ENCODE measurements at places on chromosomes 1 and 21. TPM values are rescaled to one million over a fixed set of nuclear protein-coding genes. Genes with fewer than 3 reads are reported as not detected.
A peak's percentile ranks its signal among the peaks of the same experiment; 100 is the strongest.

Gene GJA9
- total RNA-seq: not detected

Gene C8B
- not detected for total RNA-seq

Gene NCF2
- not detected for total RNA-seq

Gene EXTL1
- 7.6 TPM for total RNA-seq

Gene TMOD4
- total RNA-seq: 2.7 TPM

Gene NOC2L
- 95.4 TPM for total RNA-seq

Gene FTCD
- 1.4 TPM for total RNA-seq

Gene KANK4
- 5.4 TPM for total RNA-seq

Gene NPL
- 12.7 TPM for total RNA-seq

GRCh38 chr1:110829955-110830553, 42.9 kb upstream of the CD53 start:
- DNase-seq: no peak

- DNase-seq: no peak
These were observed 60.0 kb downstream of the SLC25A24 start for GRCh38 chr1:108140177-108140576.

DNA sequence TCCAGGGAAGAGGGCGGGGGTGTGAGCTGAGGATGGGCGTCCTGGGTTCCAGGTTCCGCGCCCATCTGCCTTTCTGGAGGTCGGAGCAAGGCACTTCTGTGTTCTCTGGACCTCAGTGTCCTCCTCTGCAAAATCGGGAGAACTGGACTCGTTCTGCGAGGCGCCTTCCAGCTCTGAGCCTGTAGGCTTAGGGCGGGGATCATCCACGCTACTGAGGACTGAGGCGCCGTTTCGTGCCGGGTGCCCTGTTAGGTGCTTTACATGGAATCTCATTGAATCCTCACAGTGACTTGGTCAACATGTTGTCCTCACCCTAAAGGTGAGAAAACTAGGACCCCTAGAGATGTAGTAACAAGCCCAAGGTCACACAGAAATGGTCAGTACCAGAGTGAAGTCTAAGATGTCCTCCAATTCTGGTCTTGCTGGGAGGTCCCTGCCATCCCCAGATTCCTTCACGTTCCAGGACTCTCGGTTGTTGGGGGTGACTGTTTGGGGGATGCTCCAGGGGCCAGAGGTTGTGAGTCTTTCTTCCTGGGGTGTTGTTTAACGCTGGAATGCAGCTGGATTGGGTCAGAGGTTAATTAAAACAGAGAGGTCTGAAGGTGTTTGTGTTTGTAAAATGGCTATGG, 677 bp downstream of the PRKAA2 start:
- no peak for DNase-seq

DNA sequence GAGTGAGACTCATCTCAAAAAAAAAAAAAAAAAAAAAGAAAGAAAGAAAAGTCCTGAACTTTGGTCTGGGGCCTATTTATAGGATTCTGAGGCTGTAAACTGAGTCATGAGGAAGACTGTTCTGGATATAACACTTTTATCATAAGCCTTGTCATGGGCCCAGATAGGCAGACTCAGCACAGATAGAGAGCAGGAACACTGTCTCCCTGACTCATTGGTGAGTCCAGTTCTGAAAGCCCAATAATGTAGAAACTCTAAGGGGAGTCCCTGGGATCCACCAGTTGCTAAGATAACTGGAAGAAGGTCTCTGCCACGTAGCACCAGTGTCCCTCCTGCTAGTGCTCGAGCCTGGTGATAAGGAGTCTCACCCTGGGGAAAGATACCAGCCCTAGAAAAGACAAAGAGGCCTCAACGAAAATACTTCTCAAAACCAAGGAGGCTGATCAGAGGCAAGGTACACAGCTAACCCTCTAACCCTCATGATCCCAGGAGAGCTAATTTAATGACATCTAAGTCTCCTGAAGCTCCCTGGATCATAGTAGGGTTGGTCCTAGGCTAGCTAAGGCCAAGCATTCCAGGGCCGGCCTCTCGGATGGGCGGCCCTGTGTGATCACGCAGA, 43.5 kb downstream of the LPAR3 start:
- no peak for DNase-seq

DNA sequence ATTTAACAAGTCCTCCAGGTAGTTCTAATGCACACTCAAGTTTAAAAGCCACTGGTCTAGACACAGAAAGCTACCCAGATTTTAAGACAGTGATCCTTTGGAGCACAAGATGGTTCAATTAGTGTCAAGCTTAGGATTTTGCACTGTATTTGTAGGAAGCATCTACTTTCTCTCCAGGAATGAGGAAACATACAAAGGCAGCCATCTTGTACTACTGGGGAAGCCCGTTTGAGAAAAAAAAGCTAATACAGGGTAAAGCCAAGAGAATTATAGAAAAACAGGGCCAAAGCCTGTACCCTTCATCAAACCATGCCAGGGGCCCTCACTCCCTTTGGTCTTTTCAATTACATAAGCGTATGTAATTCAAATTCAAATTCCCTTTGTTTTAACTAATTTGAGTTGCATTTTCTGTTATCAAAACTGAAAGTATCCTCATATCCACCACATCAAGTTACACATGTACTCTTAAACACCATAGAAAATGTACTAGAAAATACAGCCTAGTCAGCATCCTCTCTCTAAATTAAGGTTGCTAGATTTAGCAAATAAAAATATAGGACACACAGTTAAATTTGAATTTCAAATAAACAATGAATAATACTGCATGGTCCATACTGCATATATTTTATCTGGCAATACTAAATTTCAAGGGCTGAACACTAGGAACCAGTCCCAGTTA, 17.4 kb downstream of the PIK3R3 start:
- DNase-seq: no peak

DNA sequence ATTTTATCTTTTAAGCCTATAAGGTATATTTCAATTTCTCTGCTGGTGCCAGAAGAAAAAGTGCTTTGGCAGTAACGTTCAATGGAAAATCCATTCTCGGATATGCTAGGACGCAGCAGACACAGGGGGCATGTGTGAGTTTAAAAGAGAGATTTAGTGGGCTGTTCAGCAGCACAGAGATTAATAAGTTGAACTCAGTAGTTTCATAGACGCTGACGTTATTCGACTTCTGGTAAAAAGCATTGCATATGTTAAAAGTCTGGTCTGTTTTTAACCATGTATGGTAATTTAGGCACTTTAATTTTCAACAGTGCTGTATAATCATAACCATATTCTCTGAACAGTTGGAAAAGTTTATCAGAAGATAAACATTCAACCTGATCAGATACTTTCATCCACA, 99.6 kb downstream of the ATP6V1G3 start:
- DNase-seq: no peak

- no peak for DNase-seq
These were observed 42.4 kb upstream of the KCNA3 start for GRCh38 chr1:110717179-110717578.

DNA sequence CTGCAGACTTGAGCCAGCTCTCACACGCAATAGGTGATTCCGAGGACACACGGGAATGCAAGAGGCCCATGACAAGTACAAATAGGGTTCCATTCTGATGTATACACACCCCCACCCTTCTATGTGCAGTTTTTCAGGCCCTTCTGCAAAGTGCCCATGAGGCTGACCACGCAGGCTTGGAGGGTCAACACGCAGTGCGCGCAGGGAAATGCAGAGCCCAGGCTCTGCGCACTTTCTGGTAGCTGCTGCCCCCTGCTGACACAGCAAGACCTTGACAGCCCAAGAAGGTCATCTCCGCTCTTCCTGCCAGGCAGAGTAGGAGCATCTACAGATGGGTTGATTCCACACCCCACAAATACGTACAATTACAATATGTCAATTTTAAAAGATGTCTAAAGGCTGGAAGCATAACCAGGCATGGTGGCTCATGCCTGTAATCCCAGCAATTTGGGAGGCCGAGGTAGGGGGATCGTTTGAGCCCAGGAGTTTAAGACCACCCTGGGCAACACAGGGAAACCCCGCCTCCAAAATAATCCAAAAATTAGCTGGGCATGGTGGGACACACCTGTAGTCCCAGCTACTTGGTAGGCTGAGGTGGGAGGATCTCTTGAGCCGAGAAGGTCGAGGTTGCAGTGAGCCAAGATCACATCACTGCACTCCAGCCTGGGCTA, 18.5 kb downstream of the SH3BP5L start:
- DNase-seq: peak; percentile 59

DNA sequence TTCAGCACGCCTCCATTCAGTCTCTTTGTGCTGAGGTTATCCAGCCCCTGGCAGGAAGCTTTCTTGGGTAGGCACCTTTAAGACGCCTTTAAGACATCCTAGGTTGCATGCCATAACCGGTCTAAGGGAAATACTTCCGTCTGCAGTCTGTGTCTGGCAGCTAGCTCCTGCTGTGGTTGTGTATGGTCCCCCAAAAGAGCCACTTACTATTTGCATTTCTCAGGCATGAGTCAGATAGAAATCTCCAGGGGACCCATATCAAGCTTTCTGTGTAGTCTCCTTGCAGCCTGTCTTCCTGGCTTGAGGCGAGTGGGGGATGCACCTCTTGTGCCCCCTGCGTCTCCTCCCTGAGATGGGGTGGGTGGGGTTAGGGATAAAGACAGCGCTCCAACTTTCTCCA, 10.0 kb upstream of the RYR2 start:
- DNase-seq: no peak

DNA sequence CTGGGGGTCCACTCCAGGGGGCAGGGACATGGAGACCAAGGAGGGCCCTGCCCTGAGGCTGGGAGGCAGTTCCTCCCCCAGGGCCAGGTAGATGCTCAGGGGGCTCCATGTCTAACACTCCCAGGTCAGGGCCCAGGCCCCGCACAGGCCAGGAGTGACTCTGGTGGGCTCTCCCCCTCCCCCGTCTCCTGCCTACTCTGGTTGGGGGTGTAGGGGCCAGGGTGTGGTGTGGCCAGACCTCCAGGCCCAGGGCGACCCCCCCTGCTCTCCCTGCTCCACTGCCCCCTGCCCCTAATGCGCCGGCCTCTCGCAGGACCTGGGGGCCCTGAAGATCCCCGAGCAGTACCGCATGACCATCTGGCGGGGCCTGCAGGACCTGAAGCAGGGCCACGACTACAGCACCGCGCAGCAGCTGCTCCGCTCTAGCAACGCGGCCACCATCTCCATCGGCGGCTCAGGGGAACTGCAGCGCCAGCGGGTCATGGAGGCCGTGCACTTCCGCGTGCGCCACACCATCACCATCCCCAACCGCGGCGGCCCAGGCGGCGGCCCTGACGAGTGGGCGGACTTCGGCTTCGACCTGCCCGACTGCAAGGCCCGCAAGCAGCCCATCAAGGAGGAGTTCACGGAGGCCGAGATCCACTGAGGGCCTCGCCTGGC, 19.7 kb upstream of the CCDC27 start:
- no peak for DNase-seq

- no peak for DNase-seq
These were observed 17.6 kb upstream of the SFPQ start for GRCh38 chr1:35210321-35211119.

DNA sequence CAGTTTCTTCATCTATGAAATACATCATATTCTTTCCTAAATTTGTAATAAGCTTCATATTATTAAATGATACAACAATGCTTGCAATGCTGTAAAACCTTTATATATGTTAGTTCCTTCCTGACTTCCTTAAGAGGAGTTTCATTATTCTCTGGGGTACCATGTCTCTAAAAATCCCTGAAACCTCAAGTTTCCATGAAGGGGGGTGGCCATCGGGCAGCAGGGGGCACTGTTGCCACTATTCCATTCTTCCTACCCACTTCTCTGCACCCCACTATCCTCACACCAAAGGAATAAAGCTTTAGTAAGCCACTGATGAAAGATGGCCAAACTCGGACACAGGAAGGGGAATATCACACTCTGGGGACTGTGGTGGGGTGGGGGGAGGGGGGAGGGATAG, 9.0 kb upstream of the DMRTB1 start:
- no peak for DNase-seq

DNA sequence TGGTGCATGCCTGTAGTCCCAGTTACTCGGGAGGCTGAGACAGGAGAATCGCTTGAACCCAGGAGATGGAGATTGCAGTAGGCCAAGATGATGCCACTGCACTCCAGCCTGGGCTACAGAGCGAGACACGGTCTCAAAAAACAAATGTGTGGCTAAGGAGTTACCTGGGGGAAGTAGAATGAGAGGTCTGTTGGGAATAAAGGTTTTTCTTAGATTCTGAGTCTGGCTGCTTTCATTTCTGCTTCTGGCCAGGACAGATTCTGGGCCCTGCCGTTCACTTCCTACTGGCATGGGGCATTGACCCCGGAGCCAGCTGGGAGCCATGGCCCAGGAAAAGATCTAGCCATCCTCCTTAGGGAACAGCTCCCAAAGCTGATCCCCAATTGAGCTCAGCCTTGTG, 420 bp upstream of the DCDC2B start:
- no peak for DNase-seq

GRCh38 chr1:152050886-152051675, 14.3 kb upstream of the S100A11 start:
- DNase-seq: no peak

- no peak for DNase-seq
These were observed 19.8 kb upstream of the TTLL10 start for GRCh38 chr1:1153874-1154273.

- DNase-seq: no peak
These were observed 1.1 kb downstream of the CEP350 start for GRCh38 chr1:179955731-179956130.

- DNase-seq: no peak
These were observed 49.2 kb downstream of the S1PR1 start for GRCh38 chr1:101285922-101286570.

- no peak for DNase-seq
These were observed 45.5 kb downstream of the ATP5PF start for GRCh38 chr21:25689226-25689625.

DNA sequence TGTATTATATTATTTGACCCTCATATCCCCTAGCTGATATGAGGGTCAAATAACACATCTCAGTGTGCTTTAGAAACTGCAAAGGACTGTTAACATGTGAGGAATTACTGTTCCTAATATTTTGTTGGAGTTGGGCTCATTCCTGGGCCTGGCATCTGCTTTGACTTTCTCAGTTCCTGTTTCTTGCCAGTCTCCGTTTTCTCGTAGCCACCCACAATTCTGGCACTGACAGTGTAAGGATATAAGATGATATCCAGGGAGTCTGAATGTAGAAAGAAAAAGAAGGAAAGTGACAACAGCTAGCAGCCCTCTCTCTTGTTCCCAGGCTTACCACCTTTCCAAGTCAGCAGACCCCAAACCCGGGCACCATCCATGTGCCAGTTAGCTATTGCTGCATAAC, 54.4 kb upstream of the SCMH1 start:
- DNase-seq: no peak

DNA sequence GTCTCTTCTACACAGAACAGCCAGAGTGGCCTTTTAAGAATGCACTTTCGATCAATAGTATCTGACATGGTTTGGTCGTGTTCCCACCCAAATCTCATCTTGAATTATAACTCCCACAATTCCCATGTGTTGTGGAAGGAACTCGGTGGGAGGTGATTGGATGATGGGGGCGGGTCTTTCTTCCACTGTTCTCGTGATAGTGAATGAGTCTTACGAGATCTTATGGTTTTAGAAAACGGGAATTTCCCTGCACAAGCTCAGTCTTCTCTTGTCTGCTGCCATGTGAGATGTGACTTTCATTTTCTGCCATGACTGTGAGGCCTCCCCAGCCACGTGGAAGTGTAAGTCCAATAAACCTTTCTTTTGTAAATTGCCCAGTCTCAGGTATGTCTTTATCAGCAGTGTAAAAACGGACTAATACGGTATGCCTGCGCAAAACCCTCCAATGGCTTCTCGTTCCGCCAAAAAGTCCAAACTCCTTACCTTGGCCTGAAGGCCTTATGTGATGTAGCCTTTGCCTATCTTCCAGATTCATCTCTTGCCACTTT, 23.0 kb upstream of the SMG7 start:
- DNase-seq: no peak

Data from neural crest cell (in vitro differentiated cells).